ENCODE measurements at places on chromosomes 4 and X. TPM values are rescaled to one million over a fixed set of nuclear protein-coding genes. Genes with fewer than 3 reads are reported as not detected.

The GSX2 gene
- total RNA-seq: not detected

The CFI gene
- 13.7 TPM for total RNA-seq

The DCAF12L2 gene
- total RNA-seq: 0.19 TPM

The OPRPN gene
- total RNA-seq: not detected

The COL4A6 gene
- 2.8 TPM for total RNA-seq

The PPA2 gene
- total RNA-seq: 87.3 TPM

The PLXNA3 gene
- 5.2 TPM for total RNA-seq

The OGT gene
- 77.7 TPM for total RNA-seq

The FGFR3 gene
- total RNA-seq: 307 TPM
